ENCODE measurements at places on chromosomes 11 and 22. TPM values are rescaled to one million over a fixed set of nuclear protein-coding genes. Genes with fewer than 3 reads are reported as not detected.

Gene GTSE1
- 8.8 TPM for total RNA-seq

Gene UBE4A
- total RNA-seq: 55.9 TPM

Gene SEC14L6
- 0.19 TPM for total RNA-seq

Gene APOA5
- total RNA-seq: not detected

Gene IGSF22
- not detected for total RNA-seq

Gene ZNF280B
- 1.6 TPM for total RNA-seq

Gene RIN1
- 11.8 TPM for total RNA-seq

Gene LAMTOR1
- total RNA-seq: 116 TPM

Gene CRYBB2
- not detected for total RNA-seq

Gene PLAAT4
- 0.96 TPM for total RNA-seq

Gene SERPING1
- not detected for total RNA-seq

Gene CADM1
- 0.33 TPM for total RNA-seq

Gene MMP1
- 4,071 TPM for total RNA-seq

Gene HSPB2
- not detected for total RNA-seq

Gene GDPD4
- total RNA-seq: not detected

Gene GPR83
- not detected for total RNA-seq

Gene KCNQ1
- not detected for total RNA-seq

Gene SLC25A18
- total RNA-seq: not detected

Gene OR52E8
- not detected for total RNA-seq

Gene MGAT3
- total RNA-seq: not detected

Gene MS4A15
- not detected for total RNA-seq

Gene OR52I2
- total RNA-seq: not detected

Gene MS4A4A
- total RNA-seq: not detected

Gene OR4D11
- total RNA-seq: not detected

Gene GCAT
- 26.1 TPM for total RNA-seq

Data from vein endothelial cell (primary cell).